ENCODE measurements at places on chromosomes 16 and 17.

DNA sequence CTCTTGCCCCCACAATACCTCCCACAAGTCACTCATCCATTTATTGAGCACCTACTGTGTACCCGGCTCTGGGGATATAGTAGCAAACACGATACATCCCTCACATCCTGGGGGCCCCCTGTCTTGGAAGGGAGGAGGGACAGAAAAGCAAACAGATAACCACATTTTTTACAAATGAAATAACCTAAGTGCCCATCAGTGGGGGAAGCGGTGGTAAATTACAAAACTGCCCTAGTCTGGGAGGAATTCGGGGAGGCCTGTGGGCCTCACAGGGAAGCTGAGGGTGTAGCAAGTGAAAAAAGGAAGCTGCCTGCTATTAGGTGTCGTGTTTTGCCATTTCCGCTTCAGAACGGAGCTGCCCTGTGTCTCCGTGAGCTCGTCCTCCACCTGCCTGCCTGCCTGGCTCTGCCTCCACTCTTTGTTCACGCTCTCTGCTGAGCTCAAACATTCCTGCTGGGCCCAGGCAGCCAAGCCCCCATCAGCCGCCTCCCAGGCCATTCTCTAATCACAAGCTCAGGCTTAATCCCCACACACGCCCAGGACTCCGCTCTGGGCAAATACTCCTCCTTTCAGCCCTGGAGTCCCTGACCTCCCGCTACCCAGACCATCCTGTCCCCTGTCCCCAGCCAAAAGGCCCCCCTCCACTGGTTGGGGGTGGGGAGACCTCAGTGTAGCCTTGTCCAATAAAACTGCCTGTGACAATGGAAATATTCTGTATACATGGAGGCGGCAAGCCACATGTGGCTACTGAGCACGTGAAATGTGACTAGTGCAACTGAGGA is 10.2 kb upstream of the SEC14L5 start:
- DNase-seq: no peak

- DNase-seq: no peak
Observed at GRCh38 chr17:64176556-64176955, 46.6 kb upstream of the ERN1 start.

GRCh38 chr17:37310940-37311339 is 64.8 kb upstream of the C17orf78 start:
- DNase-seq: no peak

GRCh38 chr16:57610611-57611010 is 17.8 kb upstream of the ADGRG1 start:
- DNase-seq: no peak

- DNase-seq: peak; percentile 24
Observed at GRCh38 chr17:28949185-28950016, 1.9 kb downstream of the PHF12 start.

GRCh38 chr16:10031955-10032354 is 150.3 kb downstream of the GRIN2A start:
- no peak for DNase-seq

DNA sequence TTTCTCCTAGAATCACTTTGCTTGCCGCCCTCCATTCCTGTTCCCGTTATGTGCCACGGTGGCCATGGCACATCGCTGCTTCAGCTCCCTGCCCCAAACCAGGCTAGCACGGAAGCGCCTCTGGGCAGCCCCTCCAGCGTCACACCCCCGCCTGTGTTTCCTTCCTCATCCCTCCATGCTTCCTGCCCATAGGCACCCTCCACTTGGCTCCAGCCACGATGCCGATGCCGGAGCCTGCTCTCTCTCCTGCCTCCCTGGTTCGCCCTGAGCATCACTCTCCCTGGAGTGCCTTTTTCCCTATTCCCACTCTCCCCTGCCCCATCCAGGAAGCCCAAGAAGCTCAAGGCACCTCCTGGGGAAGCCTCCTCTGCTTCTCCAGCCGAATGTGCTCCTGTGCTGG is 3.2 kb upstream of the ARHGAP23 start:
- DNase-seq: no peak

DNA sequence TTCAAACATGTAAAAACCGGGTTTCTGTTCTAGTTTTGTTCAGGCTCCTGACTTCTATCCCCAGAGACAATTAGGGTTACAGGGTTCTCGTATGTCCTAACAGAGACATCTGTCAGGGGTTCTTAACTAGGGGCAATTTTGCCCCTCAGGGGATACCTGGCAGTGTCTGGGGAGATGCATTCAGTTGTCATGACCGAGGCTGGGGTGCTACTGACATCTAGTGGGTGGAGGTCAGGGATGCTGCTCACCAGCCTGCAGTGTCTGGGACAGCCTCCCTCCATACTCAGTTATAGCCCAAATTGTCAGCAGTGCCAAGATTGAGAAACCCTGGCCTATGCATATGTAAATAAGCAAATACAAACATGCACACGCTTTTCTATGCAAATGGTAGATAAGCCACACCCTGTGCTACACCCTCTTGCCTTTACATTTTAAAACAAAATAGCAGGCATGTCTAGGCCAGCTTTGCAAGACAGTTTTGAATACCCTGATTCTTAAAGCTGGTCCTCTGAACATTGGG is 37.4 kb downstream of the CLEC16A start:
- DNase-seq: no peak

DNA sequence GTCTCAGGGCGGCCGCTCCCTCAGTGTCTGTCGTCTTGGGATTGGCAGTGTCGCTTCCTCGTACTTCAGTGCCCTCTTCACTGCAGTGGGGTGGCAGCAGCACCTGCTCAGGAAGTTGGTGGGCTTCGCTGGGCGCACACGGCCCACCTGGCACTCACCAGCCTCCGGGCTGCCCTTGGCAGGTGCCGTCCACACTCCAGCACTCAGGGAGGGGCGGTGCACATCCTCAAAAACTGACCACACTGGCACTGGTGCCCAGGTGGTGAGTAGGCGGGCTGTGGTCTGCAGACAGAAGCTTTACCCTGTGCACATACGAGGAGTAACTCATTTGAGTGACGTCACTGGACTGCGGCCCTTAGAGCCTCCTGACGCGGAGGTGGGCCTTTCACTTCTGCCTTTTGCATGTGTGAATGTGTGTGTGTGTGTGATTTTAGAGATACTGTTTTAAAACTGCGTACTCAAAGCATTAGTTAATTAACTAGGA is 94.6 kb downstream of the BANP start:
- DNase-seq: no peak

- no peak for DNase-seq
Observed at GRCh38 chr17:29451121-29451742, 61.1 kb downstream of the TAOK1 start.

- DNase-seq: no peak
Observed at GRCh38 chr17:61474235-61474927, 22.2 kb downstream of the TBX4 start.

GRCh38 chr17:17771498-17772201 is 65.1 kb downstream of the SREBF1 start:
- DNase-seq: no peak

GRCh38 chr17:31492880-31493655 is 101.6 kb downstream of the RAB11FIP4 start:
- peak; percentile 49 for DNase-seq

- no peak for DNase-seq
Observed at GRCh38 chr16:11742093-11742535, 543 bp downstream of the TXNDC11 start.

DNA sequence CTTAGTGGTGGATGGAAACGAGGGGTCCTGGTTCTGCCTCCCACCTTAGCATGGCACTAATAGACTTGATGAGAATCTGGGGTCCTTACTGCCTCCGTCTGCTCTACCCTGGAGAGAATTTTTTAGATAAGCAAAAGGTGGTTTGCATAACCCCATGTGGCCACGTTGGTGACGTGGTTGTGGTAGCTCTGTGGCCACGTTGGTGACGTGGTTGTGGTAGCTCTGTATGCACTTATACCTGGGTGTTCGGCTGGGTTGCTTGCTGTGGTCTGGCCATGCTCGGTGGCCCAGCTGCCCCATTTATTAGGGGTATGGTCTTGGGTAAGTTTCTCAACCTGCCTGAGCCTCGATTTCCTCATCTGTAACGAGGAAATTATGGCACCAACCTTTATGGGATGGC is 13.0 kb downstream of the SPIRE2 start:
- peak; percentile 61 for DNase-seq

GRCh38 chr16:8673611-8674412 is 605 bp upstream of the ABAT start:
- no peak for DNase-seq

GRCh38 chr16:56451753-56452689 is 667 bp downstream of the OGFOD1 start:
- no peak for DNase-seq

- DNase-seq: no peak
Observed at GRCh38 chr17:3276126-3276525, 22.0 kb downstream of the OR3A1 start.

DNA sequence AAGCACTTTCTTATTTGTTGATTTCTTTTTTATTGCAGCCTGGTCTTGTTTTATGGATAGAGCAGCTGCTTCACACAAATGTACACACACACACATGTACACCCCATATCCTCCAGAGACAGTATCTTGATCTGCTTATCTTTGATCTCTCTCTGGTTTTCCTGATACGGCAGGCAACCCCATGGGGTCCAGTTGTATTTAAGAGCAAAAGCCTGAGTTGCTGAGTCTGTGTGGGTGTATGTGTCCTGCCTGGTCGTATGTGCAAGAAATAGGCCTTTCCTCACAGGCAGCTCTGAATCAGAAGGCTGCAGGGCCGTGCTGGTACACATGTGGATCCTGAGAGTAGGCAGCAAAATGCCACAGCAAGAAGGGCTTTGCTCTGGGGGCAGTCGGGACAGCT is 14.6 kb upstream of the LGALS9 start:
- DNase-seq: no peak

DNA sequence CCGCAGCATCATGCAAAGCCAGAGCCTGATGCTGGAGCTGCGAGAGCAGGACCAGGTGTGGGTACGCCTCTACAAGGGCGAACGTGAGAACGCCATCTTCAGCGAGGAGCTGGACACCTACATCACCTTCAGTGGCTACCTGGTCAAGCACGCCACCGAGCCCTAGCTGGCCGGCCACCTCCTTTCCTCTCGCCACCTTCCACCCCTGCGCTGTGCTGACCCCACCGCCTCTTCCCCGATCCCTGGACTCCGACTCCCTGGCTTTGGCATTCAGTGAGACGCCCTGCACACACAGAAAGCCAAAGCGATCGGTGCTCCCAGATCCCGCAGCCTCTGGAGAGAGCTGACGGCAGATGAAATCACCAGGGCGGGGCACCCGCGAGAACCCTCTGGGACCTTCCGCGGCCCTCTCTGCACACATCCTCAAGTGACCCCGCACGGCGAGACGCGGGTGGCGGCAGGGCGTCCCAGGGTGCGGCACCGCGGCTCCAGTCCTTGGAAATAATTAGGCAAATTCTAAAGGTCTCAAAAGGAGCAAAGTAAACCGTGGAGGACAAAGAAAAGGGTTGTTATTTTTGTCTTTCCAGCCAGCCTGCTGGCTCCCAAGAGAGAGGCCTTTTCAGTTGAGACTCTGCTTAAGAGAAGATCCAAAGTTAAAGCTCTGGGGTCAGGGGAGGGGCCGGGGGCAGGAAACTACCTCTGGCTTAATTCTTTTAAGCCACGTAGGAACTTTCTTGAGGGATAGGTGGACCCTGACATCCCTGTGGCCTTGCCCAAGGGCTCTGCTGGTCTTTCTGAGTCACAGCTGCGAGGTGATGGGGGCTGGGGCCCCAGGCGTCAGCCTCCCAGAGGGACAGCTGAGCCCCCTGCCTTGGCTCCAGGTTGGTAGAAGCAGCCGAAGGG is 24.2 kb downstream of the C1QTNF1 start:
- DNase-seq: no peak

- no peak for DNase-seq
Observed at GRCh38 chr17:9294661-9295210, 273.4 kb downstream of the NTN1 start.

DNA sequence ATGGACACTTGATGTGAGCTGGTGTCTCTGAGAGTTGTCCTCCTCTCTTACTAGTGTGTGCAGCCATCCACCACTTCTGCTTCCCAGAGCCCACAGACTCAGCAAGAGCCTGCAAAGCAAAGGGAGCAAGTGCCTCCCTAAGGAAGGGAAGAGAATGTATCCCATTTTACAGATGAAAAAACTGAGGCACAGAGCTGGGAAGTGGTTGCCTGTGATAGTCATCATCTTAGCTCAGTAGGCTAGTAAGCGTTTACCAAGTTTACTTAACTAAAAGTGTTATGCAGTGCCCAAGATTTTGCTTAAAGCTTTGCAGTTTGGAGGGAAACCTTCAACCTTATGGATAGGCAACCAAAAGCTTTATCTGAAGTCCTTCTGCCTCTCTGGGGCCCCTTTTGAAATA is 23.0 kb upstream of the EFCAB13 start:
- no peak for DNase-seq

DNA sequence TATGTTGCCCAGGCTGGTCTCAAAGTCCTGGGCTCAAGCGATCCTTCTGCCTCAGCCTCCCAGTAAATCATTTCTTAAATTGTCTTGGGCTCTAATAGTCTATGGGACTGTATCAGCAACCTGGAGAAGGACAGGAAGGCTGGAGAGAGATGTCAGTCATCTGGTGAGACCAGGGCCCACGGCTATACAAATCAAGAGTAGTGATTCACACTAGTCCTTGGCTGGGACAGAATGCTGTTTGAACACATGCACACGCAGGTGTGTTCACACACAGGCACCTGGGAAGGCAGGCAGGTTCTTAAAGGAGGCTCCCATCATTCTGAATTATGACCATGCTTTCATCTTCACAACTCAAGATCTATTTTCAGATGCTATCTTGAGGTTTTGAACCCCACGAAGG is 14.1 kb downstream of the NQO1 start:
- DNase-seq: no peak

DNA sequence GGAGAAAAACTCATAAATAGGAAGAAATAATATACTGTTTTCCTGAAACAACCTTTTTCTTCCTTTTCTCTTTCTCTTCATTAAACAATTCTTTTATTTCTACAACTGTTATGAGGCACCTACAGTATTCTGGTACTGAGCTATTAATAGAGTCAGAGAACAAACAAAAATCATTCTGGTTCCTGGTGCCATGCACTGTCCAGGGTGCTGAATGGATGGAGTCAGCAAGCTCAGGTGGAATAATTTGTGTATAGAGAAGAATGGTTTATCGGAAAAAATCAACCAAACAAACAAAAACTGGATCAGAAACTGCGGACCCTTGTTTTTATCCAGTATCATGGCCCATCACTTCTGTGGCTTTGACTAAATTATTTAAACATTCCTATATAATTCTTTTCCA is 430.3 kb upstream of the GOT2 start:
- no peak for DNase-seq

DNA sequence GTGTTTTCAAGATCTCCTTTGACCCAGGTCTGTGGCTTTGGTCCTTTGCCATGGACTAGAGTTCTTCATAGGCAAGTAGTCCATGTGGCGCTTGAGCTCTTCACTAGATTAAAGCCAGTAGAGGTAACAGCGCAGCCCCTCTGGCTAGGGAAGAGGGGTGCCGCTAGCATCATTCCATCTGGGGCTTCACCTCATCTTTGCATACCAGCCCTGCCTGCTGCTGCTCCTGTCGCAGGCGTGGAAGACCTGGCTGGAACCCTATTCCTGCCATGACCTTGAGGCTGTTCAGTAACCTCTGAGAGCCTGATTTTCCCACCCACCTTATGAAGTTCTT is 198.4 kb downstream of the MSI2 start:
- no peak for DNase-seq

Data from stimulated activated CD8-positive, alpha-beta memory T cell treated with anti-CD3 and anti-CD28 coated beads, Interleukin-7, amount 100 ng/mL, for 1 hour (primary cell).